ENCODE measurements at places on chromosomes 6 and 20. TPM values are rescaled to one million over a fixed set of nuclear protein-coding genes. Genes with fewer than 3 reads are reported as not detected.

GRCh38 chr6:12529364-12530019, 187.1 kb upstream of the PHACTR1 start:
- H3K4me3 ChIP-seq: no peak overlapping the region
- no peaks in the 10 kb centered on the region for H3K27me3 ChIP-seq
- H3K4me1 ChIP-seq: no peaks in the 10 kb centered on the region
- H3K36me3 ChIP-seq: no peaks in the 10 kb centered on the region
- no peak overlapping the region for H3K27ac ChIP-seq

DNA sequence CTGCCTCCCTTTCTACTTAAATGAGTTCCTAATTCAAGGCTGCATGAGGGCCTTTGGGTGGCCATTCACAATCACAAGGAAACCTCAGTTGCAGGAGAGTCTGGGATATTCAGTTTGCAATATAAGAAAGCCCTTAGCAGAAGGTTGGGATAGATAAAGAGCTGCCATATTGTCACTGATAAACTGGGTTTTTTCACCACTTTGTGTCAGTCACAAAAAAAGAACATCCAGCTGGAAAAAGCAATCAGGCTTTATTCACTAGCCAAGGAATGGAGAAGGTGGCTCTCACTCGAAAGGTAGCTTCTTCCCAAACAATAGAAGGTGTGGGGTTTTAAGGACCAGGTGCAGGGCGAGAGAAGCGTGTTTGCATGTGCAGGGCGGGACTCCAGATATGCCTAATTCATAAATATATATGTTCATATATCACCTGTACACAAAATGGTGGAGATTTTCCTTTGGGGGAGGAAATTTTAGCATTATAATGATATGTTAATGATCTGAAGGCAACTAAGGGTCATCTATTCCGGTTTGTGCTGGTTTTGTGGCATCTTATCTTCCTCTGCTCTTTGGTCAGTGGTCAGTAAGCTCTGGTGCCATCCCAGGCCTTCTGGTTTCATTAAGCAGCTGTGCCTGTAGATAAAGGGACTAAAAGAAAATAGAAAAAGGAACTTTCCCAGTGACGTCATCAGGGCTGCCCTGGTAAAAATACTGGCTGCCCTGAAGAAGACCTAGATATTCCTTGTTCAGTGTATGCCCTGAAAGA, 97.1 kb upstream of the IYD start:
- DNase-seq: no peak
- no peaks in the 10 kb centered on the region for H3K36me3 ChIP-seq
- H3K4me3 ChIP-seq: no peak overlapping the region
- no peaks in the 10 kb centered on the region for H3K27me3 ChIP-seq
- peaks cover 48% of the 10 kb centered on the region for H3K4me1 ChIP-seq

DNA sequence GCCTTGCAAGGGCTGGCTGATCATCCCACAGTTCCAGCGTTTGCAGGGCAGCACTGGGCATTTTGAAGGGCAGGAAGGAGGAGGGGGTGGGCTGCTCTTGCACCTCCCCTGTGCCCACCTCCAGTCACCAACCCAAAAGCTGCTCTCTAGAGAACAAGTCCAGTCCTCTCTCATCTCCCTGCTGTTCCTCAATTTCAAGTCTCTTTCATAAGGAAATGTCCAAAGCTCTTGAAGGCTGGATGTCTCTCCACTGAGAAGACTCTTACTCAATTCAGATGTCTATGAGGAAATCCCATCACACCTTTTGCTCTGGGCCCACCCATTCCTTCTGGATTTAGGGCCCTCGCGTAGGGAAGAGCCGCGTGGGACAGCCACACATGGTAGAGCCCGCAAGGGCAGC, 31.7 kb downstream of the WRNIP1 start:
- no peaks in the 10 kb centered on the region for H3K36me3 ChIP-seq
- no peak for DNase-seq
- H3K4me1 ChIP-seq: peaks cover 10% of the 10 kb centered on the region
- no peak overlapping the region for H3K4me3 ChIP-seq
- no peaks in the 10 kb centered on the region for H3K27me3 ChIP-seq

GRCh38 chr6:136920671-136921380, 1.3 kb upstream of the SLC35D3 start:
- H3K36me3 ChIP-seq: no peaks in the 10 kb centered on the region
- peak overlapping the region; percentile 56 for H3K4me3 ChIP-seq
- peaks cover 20% of the 10 kb centered on the region for H3K4me1 ChIP-seq

TOP1 gene
- 55.9 TPM for total RNA-seq

DNA sequence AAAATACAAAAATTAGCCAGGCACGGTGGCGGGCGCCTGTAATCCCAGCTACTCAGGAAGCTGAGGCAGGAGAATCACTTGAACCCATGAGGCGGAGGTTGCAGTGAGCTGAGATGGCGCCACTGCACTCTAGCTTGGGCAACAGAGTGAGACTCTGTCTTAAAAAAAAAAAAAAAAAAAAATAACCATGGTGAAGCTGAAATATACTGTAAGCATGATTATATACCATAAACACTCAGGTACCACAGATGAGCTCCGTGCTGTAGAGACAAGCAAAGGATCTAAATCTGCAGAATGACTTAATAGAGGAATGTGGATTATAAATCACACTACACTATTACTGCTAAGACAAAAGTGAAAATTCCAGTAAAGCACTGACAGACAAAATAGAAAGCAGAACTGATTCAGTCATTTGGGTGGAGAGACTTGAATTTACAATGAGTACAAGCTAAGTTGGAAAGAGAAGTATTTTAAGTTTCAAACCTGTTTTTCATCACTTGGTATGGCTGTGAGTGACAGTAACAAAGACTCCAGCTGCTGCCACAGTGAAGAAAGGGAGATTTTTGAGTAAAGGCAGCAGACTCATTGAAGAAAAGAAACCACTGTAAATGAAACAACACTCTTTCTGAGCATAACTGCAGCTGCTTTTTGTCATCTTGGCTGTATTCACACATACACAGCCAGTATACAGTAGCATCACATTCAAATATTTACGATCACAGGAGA, 322.1 kb downstream of the RNGTT start:
- H3K27ac ChIP-seq: no peak overlapping the region
- DNase-seq: peak; percentile 17
- no peak overlapping the region for H3K4me3 ChIP-seq
- no peaks in the 10 kb centered on the region for H3K36me3 ChIP-seq
- H3K4me1 ChIP-seq: no peaks in the 10 kb centered on the region
- no peaks in the 10 kb centered on the region for H3K27me3 ChIP-seq

MOG gene
- total RNA-seq: not detected

ARMC2 gene
- 5.2 TPM for total RNA-seq

DNA sequence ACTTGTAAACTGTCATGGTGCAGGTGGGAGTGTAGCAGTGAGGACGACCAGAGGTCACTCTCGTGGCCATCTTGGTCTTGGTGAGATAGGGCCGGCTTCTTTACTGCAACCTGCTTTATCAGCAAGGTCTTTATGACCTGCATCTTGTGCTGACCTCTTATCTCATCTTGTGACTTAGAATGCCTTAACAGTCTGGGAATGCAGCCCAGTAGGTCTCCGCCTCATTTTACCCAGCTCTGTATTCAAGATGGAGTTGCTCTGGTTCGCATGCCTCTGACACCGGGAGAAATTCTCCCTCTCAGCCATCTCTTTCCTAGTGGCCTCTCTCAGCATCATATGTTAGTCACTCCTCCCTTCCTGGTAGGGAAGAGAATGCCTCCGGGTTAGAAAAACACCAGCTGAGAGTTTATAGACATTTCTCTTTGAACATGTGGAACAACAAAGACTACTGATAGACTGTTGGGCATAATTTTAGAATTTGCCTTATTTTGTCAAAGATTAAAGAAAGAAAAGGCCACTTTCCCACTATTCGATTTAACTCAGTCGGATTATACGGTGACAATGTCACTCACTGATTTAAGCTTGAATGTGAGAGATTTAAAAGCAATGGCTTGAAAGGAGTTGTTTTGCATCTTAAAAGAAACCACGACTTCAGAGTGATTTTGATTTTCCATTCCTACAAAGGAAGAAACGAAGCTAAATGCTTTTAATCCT, 67.9 kb upstream of the SNX9 start:
- H3K4me3 ChIP-seq: no peak overlapping the region
- H3K27me3 ChIP-seq: no peaks in the 10 kb centered on the region
- no peaks in the 10 kb centered on the region for H3K36me3 ChIP-seq
- H3K27ac ChIP-seq: no peak overlapping the region

- no peaks in the 10 kb centered on the region for H3K4me1 ChIP-seq
- H3K27ac ChIP-seq: no peak overlapping the region
- no peaks in the 10 kb centered on the region for H3K27me3 ChIP-seq
Measured at GRCh38 chr6:108921547-108922361, 73.5 kb downstream of the ARMC2 start.

GRCh38 chr6:149354009-149354408, 36.5 kb downstream of the TAB2 start:
- no peak for DNase-seq
- no peak overlapping the region for H3K27ac ChIP-seq
- no peaks in the 10 kb centered on the region for H3K4me1 ChIP-seq
- H3K36me3 ChIP-seq: no peaks in the 10 kb centered on the region

KCNQ2 gene
- total RNA-seq: 11.5 TPM

DNA sequence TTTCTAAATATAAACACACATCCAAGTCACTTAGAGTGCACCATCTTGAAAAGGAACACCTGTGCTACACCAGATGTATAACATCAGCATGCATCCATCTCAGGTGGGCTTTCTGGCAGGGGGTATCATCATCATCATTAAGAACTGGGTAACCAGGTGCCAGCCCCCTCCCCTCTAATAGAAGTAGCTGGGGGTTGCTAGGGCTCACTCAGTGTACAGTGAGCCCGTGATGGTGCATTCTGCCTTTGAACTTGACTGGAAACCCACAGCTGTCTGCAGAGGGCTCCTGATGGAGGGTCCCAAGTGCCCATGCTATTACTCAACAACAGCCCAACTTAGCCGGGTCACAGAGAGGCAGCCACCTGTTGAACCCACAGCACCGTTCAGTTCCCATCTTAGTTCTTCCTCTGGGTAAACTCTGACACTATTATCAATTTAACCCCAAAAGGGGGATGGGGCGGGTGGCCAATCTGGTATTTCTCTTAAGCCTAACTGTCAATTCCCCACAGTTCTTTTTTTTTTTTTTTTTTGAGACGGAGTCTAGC, 32.7 kb upstream of the CCND3 start:
- H3K4me3 ChIP-seq: no peak overlapping the region
- no peak overlapping the region for H3K27ac ChIP-seq
- H3K27me3 ChIP-seq: no peaks in the 10 kb centered on the region
- no peak for DNase-seq
- H3K36me3 ChIP-seq: no peaks in the 10 kb centered on the region

- H3K36me3 ChIP-seq: no peaks in the 10 kb centered on the region
- no peak overlapping the region for H3K27ac ChIP-seq
- H3K4me1 ChIP-seq: peaks cover 4% of the 10 kb centered on the region
- no peaks in the 10 kb centered on the region for H3K27me3 ChIP-seq
Measured at GRCh38 chr6:22072949-22073348, 223.9 kb downstream of the PRL start.

MYB gene
- not detected for total RNA-seq

DNA sequence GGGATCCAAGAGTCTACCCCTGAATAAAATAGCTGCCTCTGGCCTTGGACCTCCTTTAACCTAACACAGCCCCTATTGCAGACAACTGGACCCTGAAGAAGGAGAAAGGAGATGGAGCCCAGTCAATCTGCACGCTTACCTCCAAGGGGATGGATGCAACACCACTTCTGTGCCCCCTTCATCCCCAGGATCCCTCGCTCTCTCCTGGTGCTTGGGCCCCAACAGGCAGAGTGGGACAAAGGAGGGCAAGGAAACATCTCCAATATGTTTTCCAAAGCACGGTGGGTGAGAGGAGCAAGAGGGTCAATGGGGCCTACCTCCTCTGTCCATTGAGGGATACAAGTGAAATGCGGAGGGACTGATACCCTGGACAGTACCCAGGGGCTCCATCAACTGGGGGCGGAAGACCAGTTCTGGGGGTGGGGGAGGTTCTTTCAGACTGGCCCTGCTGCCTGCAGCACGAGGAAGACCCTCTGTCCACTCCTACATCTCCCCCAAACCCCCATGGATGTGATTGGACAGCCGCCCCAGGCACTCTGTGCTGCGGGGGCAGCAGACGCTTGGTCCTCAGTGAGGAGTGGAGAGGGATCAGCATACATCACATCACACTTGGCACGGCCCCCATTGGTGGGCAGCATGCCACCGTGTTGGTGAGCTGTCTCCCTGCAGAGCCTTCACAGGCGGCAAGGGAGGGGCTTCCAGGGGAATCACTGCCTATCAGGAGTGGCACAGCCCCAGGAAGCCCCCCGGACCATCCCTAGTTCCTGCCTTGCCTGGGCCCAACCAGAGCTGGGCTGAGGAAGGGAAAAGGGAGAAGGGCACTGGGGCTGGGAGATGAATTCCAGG, 70.6 kb downstream of the MRPL14 start:
- DNase-seq: peak; percentile 83
- H3K36me3 ChIP-seq: no peaks in the 10 kb centered on the region
- no peak overlapping the region for H3K4me3 ChIP-seq
- peak overlapping the region; percentile 93 for H3K27ac ChIP-seq
- no peaks in the 10 kb centered on the region for H3K27me3 ChIP-seq

GRCh38 chr6:92568541-92568940, 850.8 kb downstream of the EPHA7 start:
- no peaks in the 10 kb centered on the region for H3K27me3 ChIP-seq
- no peaks in the 10 kb centered on the region for H3K36me3 ChIP-seq
- no peak overlapping the region for H3K27ac ChIP-seq
- H3K4me1 ChIP-seq: no peaks in the 10 kb centered on the region
- no peak for DNase-seq
